ENCODE measurements at places on chromosomes 1 and 21.
A peak's percentile ranks its signal among the peaks of the same experiment; 100 is the strongest.

DNA sequence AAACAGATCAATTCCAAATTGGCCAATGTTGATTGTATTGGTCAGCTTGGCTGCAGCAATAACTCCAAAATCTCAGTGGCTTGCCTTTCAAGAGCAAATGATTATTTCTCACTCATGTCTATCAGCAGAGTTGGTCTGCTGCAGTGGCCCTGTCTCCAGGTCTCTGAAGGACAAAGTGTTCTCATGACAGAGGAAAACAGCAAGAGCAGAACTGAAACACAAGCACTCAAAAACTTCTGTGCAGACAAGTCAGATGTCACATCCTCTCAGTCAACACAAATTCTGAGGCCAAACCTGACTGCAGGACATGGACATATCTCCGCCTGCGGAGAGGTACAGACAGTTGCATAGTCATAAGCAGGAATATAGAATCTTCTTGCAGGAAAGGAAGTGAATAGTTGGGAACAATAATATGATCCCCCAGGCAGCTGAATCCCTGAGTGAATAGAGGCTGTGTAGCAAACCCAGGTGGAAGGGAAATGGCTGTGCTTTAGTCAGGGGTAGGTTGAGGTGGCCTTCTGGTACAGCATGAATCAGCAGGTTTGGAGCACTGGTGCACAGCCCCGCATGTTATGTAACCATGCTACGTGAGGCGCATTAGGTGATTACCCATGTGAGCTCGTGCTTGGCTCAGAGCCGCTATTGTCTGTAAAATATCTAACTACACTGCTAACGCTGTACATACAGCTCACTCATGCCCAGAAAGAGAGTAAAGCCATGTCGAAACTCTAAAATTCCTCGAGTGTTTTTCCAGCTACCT lies 17.1 kb upstream of the UBE2U start:
- DNase-seq = no peak

- peak; percentile 20 for DNase-seq
Measured at GRCh38 chr1:205344066-205344928, 12.4 kb downstream of the KLHDC8A start.

GRCh38 chr21:15018382-15018781 lies 46.4 kb downstream of the NRIP1 start:
- no peak for DNase-seq

- DNase-seq = no peak
Measured at GRCh38 chr1:231836227-231836893, 209.8 kb downstream of the DISC1 start.

GRCh38 chr1:211627259-211627658 lies 48.2 kb downstream of the NEK2 start:
- no peak for DNase-seq

GRCh38 chr1:179767996-179768395 lies 24.9 kb downstream of the FAM163A start:
- DNase-seq = no peak

DNA sequence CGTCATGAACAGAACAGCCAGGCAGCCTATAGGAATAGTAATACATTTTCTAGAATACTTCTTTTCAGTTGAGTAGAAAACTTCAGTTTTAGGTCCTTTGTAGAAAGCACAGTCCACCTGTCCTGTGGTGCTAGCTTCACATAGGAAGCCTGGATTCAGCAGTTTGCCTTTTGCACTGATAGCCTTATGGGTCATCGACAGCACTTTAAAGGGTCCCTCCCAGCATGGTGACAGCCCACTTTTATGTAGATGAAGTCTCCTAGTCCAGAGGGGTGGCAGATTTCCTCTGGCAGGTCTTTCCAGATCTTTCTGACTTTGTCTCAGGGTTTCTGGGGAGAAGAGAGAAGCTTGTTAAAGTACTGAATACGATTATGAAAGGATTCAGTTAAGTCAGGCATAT lies 161.4 kb upstream of the TNR start:
- DNase-seq = no peak

DNA sequence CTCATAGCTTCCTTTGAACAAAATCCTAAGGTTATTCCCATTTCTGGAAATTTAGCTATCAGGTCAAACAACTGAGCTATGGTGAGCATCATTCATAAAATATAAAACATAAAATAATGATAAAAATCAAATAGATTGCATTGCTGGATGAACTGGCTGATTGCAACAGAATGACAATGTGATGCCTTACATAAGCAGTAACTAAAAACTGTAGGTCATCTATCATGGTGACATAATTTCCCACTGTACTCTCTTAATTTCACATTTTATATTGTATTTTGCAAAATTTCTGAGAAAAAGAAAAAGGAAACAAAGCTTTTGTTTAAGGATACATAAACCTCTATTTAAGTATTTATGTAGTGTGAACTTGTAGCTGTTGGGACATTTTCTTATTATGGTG lies 4.6 kb downstream of the PTGER3 start:
- DNase-seq = no peak

- DNase-seq = no peak
Measured at GRCh38 chr1:10195570-10195969, 14.8 kb upstream of the KIF1B start.

- no peak for DNase-seq
Measured at GRCh38 chr1:224683936-224684335, 67.8 kb downstream of the CNIH3 start.

DNA sequence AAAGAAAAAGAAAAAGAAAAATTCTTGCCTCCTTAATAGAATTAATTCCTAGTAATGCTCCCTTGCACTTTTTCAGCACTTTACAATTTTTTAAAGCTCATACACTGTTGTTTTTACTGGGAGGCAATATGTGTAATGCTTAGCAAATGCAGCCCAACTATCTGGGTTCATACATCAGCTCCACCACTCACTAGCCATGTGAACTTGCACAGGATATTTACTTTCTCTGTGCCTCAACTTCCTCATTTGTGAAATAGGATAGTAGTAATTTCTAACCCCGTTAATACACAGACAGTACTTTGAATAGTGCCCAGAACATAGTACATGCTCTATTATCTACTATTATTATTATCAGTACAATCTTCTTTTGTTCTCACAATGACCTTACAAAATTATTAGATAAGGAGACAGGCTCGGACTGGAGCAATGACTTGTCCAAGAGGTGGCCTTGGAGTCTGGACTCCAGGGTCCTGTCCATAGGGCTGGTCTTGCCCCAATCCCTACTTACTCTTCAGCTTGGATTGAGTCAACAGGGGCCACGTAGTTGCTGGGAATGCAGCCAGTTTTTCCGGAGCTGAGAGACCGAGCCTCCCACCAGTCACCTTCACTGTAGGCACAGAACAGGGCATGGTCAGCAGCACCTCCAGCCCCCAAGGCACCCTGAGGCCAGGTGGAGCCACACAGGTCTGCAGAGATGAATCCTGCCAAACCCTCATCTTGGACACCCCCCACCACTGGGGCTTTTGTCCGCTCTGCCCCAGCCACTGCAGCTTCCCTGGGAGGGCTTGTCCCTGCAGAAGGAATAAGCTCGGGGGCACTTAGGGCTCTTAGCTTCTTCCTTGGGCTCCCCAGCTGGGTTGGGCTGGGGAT lies 13.7 kb downstream of the FGR start:
- DNase-seq = no peak

- DNase-seq = no peak
Measured at GRCh38 chr1:205582471-205583291, 49.1 kb downstream of the ELK4 start.

- peak; percentile 24 for DNase-seq
Measured at GRCh38 chr1:174262349-174263241, 103.3 kb downstream of the RABGAP1L start.

GRCh38 chr21:29299916-29300806 lies 1.4 kb downstream of the BACH1 start:
- peak; percentile 80 for DNase-seq

DNA sequence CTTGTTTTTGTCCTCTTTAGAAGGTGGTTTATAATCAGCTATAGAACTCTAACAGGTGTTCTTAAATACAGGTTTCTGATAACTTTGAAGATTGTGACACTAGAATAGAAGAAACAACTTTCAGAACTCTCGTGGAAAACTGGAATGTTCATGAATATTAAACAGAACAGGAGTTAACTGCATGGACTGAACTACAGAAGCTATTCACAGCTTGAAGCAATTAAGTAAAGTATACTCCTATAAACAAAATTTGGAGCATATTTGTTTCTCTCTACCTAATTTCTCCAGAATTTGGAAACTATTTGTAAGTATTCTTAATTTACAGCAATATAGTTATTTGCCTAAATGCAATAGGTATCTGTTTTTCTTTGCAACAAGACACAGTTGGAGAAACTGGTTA lies 824.8 kb downstream of the ADGRL2 start:
- DNase-seq = no peak

- no peak for DNase-seq
Measured at GRCh38 chr21:45623436-45623835, 20.1 kb upstream of the PCBP3 start.

DNA sequence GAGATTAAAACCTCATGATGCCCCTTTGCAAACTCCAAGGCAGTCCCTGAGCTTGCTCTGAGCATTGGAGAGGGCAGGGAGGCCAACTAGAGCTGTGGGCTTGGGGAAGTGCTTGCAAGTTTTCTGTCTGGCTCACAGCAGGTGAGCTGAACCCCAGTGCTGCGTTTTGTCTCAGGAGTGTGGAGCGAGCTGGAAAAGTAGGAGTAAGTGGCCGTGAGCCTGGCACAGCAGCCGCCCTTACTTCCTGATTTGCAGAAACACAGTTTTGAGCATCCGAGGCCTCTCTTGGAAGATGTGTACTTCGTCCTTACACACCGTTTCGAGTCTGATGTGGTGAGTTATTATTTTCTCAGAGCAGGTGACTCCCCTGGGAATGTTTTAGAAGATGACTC lies 221.2 kb upstream of the C1orf174 start:
- DNase-seq = no peak

DNA sequence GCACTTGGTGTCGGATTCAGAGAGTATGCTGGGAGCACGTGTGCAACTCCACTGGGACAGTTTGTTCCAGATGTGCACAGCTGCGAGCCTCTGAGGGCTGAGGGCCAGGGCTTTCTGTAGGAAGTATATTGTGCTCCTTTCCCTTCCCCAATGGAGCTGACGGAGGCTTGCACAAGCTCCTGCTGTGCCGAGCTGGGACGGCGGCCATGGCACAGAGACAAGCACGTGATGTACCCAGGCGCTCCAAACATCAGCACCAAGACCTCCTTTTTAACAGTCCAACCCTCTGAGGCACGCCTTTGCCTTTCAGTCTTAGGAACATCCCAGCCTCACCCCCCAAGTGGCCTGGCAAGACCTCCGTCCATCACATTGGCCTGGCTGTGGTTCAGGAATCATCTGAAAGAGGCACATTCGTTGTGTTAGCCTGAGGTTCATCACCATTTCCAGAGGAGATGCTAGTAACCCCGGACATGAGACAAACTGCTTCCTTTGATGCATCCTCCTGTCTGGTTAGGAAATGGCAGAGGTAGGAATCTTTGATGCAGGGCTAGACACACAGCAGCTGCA lies 339.2 kb upstream of the KAZN start:
- no peak for DNase-seq

DNA sequence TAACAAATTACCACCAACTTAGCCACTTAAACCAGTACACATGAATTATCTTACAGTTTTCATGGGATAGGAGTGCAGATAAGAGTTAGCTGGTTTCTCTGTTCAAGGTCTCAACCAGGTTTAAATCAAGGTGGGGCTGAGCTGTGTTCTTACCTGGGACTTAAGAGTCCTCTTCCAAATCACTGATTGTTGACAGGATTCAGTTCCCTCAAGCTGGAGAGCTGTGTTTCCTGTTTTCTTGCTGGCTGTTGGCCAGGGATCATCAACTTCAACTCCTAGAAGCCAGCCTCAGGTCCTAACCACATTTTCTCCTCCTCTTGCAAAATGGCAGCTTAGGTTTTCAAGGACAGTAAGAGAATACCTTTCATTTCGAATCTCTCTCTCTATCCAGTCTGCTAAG lies 123.8 kb upstream of the CHRM3 start:
- no peak for DNase-seq

GRCh38 chr1:171438441-171438840 lies 46.9 kb upstream of the PRRC2C start:
- DNase-seq = no peak

- DNase-seq = peak; percentile 66
Measured at GRCh38 chr1:228166170-228166936, 749 bp downstream of the IBA57 start.

DNA sequence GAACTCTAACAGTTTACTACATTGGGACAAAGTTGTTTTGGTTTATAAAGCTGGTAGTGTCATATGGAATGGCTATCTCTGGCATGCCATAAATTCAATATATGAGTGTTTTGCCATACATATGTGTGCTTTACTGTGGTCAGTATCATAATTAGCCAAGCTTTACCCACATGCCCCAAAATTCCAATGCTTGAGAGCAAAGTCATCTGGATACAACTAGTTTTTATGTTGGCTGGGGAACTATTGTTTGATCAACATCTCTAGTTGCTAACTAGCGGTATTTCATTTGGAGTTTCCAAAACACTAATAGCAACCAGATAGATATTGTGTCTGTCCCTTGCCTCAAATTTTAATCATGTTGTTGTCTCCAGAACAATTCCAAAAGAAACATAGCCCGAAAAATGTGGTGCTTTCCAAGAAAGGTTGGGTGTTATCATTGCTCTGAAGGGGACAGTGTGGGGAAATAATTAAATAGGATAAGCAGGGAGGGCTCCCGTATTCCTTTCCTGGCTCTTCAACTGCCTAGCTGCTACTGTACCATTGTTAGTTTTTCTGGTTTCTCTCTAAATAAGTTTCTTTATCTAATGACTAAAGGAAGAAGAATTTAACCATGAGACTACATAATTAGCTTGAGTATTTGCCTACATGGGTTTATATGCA lies 136.1 kb downstream of the TGFB2 start:
- DNase-seq = no peak

DNA sequence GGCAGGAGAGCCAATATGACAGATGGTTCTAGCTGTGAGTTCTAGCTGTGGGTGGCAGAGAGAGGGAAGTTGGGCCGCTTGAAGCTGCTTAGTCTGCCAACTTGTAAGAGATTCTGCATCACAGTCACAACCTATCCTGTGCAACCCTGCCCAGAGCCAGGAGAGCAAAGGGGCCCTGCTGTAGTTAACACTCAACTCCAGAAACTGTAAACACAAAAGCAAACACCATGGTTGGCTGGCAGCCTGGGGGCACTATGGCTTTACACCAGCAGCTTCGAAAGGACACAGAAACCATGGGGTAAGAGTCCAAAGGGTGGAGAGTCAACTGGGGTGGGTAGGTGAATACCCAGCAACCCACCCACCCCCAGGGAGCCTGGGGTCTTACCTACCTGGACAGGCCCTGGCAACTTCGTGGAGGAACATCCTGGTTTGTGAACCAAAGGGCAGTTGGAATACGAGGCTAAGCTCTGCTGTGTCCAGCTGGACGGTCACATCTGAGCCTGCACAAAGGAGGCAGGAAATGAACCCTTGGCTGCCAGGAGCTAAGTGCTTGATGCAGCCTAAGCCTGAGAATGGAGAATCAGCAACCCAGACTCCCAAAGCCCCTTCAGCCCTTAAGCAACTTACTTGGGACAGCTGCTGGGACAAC lies 6.4 kb downstream of the INPP5B start:
- no peak for DNase-seq

- no peak for DNase-seq
Measured at GRCh38 chr21:33866826-33867225, 48.8 kb downstream of the ATP5PO start.

- DNase-seq = no peak
Measured at GRCh38 chr21:38295997-38296764, 39.4 kb downstream of the KCNJ15 start.

- no peak for DNase-seq
Measured at GRCh38 chr1:109620401-109620791, 759 bp downstream of the AMPD2 start.

- no peak for DNase-seq
Measured at GRCh38 chr21:32994305-32994704, 31.4 kb upstream of the OLIG2 start.

- no peak for DNase-seq
Measured at GRCh38 chr1:41242342-41243078, 404 bp upstream of the SCMH1 start.

- DNase-seq = peak; percentile 38
Measured at GRCh38 chr1:209652873-209653401, 712 bp upstream of the LAMB3 start.
